ENCODE measurements at places on chromosomes 1 and 21.

DNA sequence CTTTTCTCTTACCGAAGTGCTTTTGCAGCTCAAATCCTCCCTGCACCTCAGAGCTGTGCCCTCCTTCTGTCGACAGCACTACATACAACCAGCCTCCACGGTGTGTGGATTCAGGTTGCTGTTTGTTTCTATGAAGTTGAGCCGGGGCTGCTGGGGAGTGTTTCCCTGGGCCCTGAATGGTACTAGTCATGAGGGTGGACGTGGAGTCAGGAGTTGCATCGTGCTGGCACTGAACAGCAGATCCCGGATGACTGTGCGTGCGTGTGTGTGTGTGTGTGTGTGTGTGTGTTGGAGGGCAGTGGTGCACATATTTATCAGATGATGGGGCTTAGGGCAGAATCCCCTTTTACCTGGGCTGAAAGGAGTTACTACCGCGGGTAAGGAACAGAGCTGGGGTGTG is 47.0 kb downstream of the ACTL8 start:
- DNase-seq, result no peak

DNA sequence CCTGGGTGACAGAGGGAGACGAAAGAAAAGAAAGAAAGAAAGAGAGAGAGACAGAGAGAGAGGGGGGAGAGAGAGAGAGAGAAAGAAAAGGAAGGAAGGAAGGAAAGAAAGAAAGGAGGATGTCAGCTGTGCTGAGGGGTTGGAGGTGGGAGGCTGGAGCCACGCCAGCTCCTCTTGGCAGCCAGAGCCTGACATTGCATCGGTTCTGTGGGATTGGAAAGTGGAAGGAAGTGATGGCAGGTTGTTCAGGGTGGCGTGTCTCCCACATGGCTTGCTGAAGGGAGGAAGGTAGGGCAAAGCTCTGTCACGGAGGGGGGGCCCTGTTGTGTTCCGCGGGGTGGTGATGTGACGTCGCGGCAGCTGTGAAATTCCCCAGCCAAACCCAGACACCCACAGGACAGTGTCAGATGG is 30.7 kb downstream of the EIF2D start:
- no peak for DNase-seq

DNA sequence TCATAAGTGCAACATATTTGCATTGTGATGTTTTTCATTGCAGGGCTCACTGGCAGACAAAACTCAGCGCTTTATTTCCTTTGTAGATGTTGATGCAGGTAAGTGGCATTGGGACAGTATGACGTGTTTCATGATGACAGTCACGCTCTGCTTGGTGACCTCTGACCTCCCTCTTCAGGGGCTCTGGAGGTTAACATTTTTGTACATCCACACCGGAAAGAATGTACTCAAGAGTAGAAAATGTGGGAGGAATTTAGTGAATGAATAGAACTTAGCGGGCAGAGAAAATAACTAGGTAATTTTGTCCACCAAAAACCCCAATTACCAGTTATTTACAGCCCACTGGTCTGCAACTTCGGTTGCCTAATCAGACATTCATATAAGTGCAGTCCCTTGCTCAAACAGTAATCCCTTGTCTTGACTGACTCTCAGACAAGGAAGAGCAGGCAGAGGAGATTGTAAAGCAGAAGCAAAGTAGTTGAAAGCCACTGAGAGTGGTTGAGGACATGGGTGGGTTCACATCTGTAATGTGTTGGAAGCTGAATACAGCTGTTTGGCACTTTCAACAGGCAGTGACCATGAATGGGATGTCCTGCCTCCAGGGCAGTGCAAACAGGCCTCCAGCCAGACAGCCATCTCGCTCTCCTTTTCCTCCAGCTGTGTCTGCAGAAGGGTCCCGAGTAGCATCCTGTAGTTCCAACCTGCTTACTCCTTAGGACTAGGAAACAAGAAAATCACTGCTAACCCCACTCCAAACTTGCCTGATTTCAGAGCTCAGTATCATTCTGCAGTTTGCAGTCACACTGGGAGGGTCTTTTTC is 188.9 kb downstream of the NRIP1 start:
- no peak for DNase-seq

DNA sequence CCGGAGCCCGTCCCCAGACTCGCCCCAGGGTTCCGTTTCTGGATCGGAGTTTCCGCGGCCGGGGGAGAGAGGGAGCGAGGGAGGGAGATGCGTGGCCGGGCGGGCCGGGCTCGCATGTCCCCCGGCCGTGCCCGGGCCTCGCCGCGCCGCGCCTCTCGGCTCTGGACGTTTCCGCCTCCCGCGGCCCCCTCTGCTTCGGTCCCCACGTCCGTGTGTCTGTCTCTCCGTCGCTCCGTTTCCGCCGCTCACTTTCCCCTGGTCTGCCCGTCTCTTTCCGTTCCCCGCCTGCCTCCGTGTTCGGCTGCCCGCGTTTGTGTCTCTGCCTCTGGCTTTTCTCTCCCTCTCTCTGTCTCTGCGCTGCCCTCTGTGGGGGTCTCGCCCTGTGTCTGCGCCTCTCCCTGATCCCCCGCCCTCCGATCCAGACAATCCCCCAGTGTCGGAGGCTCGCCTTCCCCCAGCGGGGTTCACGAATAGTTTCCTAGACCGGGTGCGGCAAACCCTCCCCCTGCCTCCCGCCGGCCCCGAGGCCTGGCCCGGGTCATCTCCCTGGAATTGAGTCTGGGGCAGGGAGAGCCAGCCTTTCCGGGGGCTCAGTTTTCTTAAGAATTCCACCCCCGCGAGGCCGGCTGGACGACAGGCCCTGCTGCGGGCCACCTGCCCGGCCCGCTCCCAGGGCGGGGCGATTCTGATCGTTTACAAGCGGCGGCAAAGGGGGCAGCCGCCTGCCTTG is 735 bp downstream of the NBL1 start:
- DNase-seq, result no peak

- no peak for DNase-seq
These were observed 9.2 kb downstream of the TP53BP2 start for GRCh38 chr1:223836586-223836985.

DNA sequence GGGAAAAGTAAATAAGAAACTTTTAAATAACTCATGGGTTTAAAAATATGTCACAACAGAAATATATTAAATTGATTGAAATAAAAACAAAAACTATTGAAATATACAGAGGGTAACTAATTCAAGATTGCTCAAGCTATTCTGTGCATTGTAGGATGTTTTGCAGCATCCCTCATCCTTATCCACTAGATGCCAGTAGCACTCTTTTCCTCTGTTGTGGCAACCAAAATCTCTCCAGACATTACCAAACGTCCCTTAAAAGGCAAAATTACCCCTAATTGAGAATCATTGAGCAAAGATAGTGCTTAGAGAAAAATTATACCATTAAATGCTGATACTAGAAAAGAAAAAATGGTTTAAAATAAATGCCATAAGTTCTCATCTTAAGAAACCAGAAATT is 682.6 kb downstream of the RWDD3 start:
- no peak for DNase-seq

DNA sequence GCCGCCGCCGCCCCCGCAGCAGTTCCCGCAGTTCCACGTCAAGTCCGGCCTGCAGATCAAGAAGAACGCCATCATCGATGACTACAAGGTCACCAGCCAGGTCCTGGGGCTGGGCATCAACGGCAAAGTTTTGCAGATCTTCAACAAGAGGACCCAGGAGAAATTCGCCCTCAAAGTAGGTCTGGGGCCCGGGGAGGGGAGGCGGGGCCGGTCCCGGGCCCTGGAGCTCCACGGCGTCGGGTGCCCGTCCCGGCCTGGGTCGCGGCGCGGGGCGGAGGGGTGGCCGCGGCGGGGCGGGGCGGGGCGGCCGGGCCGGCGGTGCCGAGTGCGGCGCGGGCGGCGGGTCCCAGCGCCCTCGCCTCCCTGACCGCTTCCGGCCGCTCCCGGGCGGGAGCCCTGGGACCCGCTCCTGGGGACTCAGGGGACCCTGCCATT is 646 bp downstream of the MAPKAPK2 start:
- no peak for DNase-seq

GRCh38 chr1:57447551-57447950 is 23.7 kb upstream of the DAB1 start:
- no peak for DNase-seq

GRCh38 chr1:227780101-227781044 is 35.1 kb upstream of the PRSS38 start:
- peak; percentile 4 for DNase-seq

DNA sequence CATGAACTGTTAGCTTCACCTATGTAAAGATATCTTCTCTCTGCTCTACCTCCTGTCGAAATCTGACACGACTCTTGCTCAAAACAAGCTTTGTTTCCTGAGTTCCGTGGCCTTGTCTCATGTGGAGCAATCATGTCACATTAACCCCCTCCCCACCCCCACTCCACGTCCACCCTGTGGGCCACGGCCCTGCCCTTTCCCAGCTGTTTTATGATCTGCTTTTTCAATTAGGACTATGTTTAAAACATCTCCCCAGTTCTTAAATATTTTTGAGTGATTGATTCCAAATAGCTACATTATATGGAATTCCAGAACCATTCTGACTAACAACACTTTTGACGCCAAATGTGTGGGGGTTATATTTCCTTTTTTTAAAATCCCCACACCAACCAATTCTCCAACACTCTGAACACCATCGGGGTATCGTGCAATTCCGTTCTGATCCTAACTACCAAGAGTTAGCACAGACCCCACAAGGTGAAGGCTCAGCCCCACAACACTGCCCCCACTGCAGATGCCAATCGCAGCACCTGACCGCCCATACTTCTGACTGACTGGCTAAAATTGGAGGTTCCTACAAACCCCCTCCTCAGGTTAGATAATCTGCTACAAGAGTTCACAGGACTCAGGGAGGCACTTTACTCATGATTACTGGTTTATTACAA is 12.7 kb upstream of the S100A8 start:
- no peak for DNase-seq

DNA sequence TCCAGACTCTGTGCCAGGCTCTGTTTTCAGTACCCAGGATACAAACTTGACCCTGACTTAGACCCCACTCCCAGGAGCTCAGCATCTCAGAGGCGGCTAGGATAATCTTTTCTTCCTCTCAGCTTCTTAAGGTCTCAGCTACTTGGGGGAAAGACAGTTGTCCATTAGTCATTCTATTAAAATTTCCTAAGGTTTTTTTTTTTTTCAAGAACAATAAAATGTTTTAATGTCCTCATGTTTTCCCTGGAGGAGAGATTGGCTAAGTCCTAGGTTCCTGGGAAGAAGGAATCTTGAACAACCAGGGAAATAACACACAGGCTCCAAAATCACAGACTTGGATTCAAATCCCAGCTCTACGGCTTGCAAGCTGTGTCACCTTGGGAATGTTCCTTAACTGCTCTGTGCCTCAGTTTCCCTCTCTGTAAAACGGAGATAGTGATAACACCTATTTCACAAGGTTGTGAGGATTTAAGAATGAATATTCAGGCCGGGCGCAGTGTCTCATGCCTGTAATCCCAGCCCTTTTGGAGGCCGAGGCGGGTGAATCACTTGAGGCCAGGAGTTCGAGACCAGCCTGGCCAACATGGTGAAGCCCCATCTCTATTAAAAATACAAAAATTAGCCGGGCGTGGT is 33.0 kb downstream of the CDK18 start:
- no peak for DNase-seq

- DNase-seq, result no peak
These were observed 25.6 kb downstream of the TOMM20 start for GRCh38 chr1:235102993-235103411.

DNA sequence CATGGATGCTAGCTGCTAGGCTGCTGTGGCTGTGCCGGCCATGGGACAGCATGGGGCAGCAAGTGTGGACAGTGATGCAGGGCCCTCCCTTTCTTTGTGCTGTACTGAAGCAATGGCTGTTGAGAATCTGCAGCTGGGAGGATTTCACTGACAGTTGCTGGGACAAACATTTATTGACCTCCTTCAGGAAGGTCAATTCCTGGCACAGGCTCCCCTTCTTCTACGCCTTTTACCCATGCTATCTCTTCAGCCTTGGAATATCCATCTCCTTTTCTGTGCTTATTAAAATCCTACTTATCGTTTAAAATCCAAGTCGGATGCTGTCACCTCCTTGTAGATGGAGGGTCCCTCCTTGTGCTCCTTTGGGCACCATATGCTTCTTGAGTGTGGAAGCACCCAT is 213.1 kb upstream of the USP24 start:
- DNase-seq, result no peak

- no peak for DNase-seq
These were observed 40.9 kb downstream of the GALNT2 start for GRCh38 chr1:230107941-230108340.

DNA sequence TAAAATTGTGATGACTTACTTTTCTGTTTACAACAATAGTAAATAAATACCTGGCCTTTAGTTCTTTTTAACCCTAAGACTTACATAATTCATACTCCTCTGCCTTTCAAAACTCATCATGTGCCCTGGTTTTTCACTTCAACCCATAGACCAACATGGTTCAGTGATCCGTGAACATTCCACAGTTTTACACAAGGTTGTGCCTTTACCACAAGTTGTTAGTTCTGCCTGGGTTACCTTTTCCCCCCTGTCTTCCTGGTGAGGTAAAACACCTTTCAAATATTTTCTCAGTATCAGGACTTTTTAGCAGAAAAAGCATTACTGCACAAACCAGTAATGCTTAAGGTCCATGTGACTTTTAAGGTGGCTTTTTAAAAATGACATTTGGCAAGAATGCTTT is 1466.4 kb downstream of the PLA2G4A start:
- DNase-seq, result no peak

DNA sequence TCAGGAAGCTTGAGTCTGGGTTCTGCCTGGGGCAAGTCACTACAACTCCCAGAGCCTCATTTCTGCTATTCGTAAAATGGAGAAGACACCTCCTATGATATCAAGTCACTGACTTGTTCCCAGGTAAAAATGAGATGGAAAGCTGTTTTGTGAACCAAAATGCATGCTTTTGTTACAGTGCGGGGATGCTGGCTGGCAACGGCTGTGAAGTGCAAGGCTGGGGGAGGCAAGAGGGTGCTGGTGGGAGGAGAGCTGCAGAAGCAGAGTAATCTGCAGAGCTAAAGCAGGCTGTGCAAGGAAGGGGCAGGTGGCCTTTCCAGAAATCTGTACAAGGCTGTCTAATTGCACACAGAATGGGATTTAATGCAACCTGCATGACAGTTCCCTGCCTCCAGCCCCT is 150.9 kb downstream of the CNIH3 start:
- no peak for DNase-seq

DNA sequence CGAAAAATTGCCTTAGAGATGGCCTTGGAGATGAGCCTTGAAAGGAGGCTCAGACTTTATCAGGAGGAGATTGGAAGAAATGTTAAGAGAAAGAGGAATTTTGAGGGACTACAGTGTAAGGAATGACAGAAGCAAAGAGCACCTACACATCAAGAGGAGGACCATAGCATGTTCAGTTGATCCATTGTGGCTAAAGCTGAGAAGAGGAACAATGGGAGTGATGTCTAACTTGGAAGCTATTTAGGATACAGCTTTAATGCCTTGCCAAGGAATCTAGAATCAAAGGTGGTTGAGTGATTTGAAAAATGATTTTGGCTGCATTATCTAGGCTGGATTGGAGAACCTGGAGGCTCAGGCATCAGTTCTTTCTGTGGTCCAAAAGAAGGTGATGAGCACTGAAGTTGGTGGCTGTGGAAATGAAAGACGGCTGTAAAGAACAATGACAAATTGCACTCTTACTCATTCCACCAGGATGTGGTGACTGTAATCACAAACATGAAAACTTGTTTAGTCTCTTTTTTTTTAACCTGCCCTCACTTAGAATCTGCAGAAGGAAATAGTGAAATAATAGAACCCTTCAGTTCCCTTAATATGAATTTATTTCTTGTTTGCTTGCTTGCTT is 11.3 kb downstream of the FAM20B start:
- DNase-seq, result no peak

GRCh38 chr1:81679942-81680341 is 120.8 kb upstream of the ADGRL2 start:
- DNase-seq, result no peak

Data from tibial nerve (tissue), 4 donors.